MG63 (cell line): ENCODE measurements at places on chromosomes 3 and 15.

- DNase-seq = no peak
Measured at GRCh38 chr3:88248658-88249057, 98.9 kb downstream of the C3orf38 start.

GRCh38 chr15:72233769-72234168 lies 2.8 kb upstream of the PKM start:
- no peak for DNase-seq

DNA sequence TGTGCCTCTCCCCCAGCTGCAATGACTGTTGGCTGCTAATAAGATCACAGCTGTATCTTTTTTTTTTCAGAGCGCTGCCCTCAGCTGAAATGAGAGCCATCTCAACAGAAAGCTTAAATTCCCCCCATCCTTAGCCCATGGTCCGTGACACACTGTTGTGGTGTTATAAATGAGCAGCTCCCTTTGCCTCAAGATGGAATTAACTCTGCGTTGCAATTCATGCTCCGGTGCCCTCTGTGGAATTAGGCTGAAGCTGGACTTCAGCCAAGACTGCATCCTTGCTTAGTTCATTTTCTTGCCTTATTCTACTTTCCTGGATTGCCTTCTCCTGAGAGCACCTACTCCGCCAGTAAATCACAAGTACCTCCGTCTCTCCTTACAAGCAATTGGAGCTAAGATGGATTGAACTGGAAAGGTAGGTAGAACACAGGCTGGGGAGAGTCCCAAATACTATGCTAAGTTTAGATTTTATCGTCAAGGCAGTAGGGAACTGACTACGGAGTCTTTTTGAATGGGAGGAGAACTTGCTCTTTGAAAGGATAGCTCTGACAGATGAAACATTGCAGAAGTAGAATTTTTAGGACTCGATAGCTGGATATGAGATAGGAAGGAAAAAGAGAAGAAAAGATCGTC lies 39.0 kb upstream of the THRB start:
- no peak for DNase-seq

DNA sequence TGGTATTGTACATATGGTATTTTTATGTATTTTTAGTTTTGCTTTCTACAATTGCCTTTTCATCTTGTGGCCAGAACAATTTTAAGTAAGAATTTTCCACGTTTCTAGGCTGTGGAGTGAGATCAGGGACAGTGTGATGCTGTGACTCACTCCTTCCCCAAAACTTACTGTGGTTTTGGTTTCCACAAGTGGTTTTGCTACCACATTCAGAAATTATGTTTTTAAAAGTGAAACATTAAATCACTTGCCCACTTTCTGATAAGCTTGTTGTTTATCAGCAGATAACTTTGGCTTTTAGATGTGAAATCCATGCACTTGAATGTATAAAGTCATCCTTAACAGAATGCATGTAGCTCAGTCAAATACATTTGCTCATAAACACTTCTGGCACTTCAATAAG lies 192.2 kb upstream of the THRB start:
- DNase-seq = no peak

DNA sequence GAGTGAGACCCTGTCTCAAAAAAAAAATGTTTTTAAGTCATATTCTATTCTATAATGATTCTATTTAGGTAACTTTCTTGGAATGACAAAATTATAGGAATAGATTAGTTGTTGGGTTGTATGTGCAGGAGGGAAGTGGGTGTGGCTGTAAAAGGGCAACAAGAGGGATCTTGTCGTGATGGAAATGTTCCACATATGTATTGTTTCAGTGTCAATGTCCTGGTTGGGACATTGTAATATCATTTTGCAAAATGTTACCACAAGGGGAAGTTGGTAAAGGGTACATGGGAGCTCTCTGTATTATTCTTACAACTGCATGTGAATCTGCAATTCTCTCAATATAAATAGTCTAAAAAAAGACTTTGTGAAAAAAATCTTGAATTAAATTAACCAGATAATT lies 14.3 kb upstream of the ABHD5 start:
- no peak for DNase-seq

DNA sequence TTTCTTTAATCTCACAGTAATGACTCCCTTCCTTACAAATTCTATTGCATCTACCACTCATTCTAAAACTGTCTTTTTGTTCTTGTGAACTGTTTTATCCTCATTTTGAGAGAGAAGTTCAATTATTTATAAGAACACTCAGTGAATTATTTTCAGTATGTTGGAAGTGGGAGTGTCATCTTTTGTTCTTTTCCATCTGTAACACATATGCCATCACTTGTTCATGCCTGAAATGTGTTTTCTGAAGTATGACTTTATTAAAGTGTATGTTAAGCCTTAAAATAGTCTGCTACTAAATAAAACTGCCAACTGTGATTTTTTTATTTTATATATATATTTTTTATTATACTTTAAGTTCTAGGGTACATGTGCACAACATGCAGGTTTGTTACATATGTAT lies 623.0 kb upstream of the CBLB start:
- no peak for DNase-seq

GRCh38 chr3:167882057-167882667 lies 146.6 kb downstream of the SERPINI1 start:
- no peak for DNase-seq

DNA sequence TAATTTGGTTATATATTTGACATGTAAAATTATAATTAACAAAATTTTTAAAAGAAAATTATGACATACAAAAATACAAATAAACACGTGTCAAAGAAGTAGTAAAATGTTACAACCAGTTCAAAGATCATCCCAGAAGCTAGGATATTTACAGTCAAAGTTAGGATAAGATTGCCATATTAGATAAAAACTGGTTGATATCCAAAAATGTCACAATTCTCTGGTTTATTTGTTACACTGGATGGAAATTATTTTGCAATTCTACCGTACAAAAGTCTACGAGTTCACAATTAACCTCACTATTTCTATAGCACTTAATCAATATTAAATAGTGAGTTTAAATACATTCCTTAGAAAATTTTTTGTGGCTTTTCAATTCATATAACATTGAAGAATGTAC lies 673.8 kb downstream of the GBE1 start:
- no peak for DNase-seq
